ENCODE measurements at places on chromosomes 16 and 17.

DNA sequence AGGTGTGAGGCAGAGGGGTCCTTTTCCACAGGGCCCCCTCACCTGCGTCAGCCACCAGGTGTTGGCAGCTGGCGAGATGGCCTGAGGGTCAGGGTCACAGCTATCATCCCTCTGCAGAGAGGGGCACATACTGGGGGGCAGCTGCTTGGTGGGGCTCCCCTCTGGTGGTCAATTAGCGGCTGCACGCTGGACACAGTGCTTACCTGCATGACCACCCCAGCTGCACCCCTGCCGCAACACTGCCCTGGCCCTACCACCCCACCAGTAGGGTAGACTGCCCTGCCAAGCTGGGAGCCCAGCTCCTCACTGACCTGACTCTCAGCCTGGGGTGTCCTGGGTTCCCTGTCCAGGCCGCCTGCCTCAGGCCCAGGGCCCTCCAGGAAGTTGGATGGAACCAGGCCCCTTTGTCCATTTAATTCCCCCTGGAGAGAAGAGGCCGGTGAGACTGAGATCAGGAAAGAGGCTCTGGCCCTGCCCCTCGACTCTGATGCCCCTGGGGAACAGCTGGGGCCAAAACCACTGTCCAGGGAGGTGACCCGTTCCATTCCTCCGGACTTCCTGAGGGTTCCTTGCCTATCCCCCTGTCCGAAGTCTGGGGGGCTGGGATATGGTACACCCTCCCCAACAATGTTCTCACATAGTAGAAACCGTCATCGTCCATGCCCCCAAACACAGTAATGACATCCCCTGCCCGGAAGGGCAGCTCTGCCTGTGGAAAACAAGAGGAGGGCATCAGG, 23.7 kb downstream of the TSPOAP1 start:
- DNase-seq: no peak

DNA sequence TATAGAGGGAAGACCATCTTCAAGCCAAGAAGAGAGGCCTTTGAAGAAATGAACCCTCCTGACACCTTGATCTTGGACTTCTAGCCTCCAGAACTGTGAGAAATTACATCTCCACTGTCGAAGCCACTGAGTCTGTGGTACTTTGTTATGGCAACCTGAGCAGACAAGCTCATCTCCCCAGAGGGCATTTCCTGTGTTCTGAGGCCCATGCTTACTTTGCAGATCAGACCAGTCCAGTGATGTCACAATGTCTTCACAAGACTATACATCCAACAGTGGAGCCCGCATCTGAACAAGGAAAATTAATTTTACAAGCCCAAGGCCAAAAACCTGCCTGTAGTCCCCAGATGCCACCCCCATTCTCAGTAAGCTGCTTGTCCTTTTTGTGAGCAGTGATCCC, 14.8 kb upstream of the C17orf113 start:
- DNase-seq: no peak

- DNase-seq: no peak
Observed at GRCh38 chr17:64683796-64684195, 21.7 kb upstream of the SMURF2 start.

DNA sequence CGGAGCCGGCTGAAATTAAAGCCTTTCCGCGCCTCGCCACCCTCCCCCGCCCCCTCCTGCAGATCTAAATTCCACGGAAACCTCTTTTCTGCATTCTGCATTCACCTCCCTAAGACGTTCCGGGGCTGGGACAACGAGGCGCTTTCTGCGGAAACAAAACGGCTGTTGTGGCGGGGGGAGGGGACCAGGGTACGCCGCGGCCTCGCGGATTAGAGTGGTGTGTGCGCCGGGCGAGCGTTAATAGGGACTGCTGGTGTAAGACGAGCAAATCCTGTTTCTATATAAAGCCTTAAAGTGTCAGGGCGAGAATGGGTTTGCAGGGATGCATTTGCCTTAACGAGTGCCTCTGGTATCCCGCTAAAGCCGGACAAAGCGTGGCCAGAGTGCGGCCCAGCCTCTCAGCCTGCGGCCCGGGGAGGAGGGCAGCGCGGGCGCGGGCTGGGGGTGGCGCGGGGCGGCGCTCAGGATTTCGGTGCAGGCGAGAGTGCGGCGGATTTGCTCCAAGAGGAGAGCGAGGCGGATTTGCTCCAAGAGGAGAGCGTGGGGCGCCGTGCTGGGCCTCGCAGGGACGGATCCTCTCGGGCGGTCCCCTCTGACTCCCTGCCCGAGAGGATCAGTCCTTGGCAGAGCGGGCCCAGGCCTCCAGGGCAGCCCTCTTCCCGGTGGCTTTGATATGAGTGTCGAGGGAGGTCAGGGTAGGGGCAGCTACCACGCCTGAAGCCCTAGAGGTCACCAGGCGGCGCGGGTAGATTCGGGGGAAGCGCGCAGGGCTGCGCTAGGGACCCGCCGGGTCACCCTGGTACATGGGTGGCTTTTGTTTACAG, 5.1 kb downstream of the BAHCC1 start:
- peak; percentile 46 for DNase-seq

- no peak for DNase-seq
Observed at GRCh38 chr16:30131869-30132475, 9.0 kb upstream of the MAPK3 start.

DNA sequence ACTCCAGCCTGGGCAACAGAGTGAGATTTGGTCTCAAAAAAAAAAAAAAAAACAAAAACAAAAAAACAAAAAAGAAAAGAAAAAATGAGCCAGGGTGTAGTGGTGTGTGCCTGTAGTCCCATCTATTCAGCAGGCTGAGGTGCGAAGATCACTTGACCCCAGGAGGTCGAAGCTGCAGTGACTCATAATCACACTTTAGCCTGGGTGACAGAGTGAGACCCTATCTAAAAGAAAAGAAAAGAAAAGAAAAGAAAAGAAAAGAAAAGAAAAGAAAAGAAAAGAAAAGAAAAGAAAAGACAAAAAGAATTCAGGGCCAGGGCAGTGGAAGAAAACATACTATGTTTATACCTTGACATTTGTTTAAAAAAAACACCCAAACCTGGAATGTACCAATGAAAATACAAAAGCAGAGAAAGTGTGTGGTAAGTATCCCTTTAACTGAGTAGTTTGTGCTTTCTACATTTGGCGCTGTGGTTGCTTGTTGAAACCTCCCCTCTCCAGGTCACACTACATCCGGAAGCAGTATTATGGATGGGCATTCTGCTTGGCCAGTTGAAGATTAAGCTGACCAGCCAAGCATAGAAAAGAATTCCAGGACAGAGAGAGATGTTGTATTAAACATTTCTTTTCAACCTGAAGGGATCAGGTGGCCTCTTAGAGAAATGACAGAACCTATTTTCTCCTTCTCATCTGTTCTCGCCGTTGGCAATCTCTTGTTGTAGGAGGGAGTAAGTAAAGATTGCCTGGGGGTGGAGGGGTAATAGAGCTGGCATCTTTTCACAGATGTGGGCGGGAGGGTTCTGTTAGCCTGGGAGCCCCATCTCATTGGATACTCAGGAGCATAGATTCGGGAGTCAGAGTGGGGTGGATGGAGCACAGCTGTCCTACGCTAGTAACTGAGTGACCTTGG, 12.1 kb upstream of the PRKCB start:
- no peak for DNase-seq

DNA sequence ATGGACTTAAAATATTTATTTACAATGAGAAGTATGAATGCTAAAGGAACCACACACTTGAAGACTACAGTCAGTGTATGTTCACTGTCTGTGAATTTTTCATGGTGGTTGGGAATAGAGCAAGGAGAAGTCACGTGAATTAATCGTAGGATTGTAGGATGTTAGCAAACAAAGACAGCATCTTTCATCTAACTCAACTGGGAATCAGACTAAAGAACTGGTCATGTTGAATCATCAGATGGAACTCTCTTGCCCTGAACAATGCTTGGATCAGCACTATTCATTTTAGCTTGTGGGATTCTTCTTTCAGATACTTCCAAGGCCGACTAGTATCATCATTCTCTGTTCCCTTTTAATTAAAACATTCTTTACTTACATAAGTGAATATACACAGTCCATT, 18.1 kb downstream of the KCNJ2 start:
- DNase-seq: peak; percentile 33

DNA sequence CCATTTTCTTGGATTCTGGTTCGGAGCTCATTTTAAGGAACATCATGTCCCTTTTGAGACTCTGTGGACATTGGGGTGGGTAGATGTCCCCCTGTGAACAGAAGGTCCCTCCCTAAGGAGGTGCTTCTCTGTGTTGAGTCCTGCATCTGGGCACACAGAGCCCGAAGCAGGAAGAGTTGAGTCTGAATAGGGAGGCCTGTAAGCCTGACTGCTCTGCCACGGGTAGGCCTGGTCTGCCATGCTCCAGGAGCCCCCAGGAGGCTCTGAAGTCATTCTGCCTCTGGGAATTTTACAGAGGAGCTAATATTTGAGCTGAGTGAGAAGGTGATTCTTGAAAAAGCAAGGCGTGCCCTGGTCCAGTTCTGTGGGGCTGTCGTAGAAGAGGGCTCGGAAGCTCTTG, 50.6 kb downstream of the TENT4B start:
- no peak for DNase-seq

- no peak for DNase-seq
Observed at GRCh38 chr17:67682196-67682595, 35.5 kb upstream of the NOL11 start.

- DNase-seq: no peak
Observed at GRCh38 chr17:31579265-31579664, 187.8 kb downstream of the RAB11FIP4 start.

- DNase-seq: no peak
Observed at GRCh38 chr16:80689487-80689886, 114.9 kb downstream of the CDYL2 start.

DNA sequence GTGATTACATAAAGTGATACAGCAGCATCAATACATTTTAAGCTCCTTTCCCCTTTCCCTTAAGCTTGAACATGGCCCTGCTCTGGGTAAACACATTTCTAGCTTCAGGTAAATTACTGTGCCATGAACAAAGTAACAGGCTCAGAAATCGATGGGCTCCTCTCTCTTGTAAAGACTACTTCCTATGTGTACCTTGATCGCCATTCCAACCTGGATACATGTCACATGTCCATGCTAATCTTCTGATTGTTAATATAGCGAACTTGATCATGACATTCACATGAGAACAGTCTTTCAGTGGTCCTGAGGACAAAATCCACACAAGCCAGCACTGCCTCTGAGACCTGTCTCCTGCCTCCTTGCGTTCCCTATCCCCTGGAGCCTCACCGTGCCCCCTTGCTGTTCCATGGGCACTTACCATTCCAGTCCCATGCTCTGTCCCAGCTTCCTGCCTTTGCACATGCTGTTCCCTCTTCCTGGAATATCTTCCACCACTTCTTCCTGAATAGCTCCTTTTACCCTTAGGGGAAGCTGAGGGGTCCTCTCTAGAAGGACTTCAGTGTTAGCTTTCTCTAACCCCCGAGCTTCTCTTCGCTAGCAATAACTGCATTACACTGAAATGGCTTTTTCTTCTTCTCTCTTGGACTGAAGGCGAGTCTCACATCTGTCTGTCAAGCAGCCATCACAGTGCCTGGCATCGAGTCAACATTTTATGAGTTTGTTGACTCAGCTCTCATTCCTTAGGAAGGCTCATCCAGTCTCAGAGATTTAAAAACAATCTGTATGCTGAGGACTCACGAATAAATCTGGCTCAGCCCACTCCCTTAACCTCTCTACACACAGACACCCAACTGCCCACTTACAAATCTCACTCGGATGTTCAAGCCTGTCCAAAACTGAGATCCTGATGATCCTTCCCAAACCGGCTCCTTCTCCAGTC, 93.3 kb downstream of the ASIC2 start:
- no peak for DNase-seq

DNA sequence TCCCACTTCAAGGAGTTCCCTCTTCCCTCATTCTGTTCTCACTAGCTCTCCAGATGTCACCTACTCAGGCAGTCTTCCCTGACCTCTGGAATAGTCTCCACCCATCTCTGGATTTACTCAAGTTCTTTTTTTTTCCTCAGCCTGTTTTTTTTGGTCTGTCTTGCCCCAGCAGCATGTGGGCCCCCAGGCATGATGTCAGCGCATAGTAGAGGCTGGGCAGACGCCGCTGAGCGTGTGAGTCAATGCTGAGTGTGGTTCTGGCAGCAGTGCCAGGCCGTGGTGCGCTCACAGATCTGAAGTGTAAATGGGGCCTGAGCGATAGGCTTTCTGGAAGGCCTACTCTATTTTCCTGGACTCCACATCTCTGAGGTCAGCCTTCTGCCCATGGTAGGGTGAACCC, 2.7 kb upstream of the KCNJ18 start:
- DNase-seq: peak; percentile 33

DNA sequence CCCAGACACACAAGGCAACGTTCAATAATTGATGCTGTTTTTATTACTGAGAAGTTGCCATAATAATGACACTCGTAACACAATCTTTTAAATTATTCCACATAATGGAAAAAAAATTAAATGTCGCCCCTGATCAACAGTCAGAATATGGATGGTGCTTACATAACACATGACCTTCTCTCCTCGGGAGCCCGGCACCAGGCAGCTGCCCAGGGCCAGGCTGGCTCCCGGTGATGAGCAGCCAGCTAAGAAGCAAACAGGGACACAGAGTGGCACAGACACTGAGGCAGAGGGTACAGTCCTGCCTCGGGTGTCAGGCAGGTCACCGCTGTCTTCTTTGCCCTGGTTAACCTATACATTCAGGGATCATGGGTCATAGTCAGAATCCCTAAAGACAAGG, 137.9 kb downstream of the SLC39A11 start:
- DNase-seq: no peak

DNA sequence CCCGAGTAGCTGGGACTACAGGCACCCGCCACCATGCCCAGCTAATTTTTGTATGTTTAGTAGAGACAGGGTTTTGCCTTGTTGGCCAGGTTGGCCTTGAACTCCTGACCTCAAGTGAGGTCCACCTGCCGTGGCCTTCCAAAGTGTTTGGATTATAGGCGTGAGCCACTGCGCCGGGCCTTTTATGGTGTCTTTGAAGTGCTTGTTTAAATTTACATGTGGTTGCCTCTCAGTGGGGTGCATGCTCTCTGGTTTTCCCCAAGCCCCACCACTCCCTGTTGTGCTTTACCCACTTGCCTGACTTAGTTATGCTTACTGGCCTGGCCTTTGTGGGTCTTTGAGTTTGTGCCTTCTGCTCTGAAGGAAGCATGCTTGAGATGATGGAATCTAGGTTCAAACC, 132.0 kb downstream of the PRKCB start:
- no peak for DNase-seq

DNA sequence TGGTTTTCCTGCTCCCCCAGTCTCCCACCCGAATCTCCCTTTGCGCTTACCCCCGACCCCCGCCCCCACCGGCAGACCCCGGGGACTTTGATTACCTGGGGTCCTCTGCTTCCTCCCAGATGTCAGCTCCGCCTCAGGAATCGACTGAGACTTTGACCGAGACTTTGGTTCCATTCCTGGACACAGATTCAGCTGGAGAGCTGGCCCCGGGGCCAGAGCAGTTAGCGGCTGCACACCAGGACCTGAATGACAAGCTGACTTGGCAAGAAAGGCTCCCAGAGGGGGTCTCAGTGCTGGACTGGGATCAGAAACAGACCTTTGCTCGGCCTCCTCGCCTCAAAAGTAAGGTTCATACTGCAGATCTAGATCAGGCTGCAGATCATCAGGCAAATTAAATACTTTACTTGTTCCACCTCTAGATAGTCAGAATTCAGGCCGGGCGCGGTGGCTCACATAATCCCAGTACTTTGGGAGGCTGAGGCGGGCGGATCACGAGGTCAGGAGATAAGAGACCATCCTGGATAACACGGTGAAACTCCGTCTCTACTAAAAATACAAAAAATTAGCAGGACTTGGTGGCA, 60.3 kb upstream of the FBXO47 start:
- DNase-seq: no peak

- DNase-seq: no peak
Observed at GRCh38 chr16:70341600-70341999, 5.1 kb upstream of the DDX19A start.

- no peak for DNase-seq
Observed at GRCh38 chr16:69190598-69190997, 3.6 kb downstream of the SNTB2 start.

Measured in kidney capillary endothelial cell (primary cell).